ENCODE measurements at places on chromosomes 1 and 21. TPM values are rescaled to one million over a fixed set of nuclear protein-coding genes. Genes with fewer than 3 reads are reported as not detected.

GRCh38 chr1:45945426-45945825 is 142.0 kb downstream of the MAST2 start:
- no peak overlapping the region for H3K27ac ChIP-seq
- peaks cover 6% of the 10 kb centered on the region for H3K36me3 ChIP-seq
- H3K4me3 ChIP-seq = no peak overlapping the region

- no peak for DNase-seq
- no peaks in the 10 kb centered on the region for H3K4me1 ChIP-seq
- H3K27ac ChIP-seq = no peak overlapping the region
- no peaks in the 10 kb centered on the region for H3K36me3 ChIP-seq
- no peaks in the 10 kb centered on the region for H3K27me3 ChIP-seq
Measured at GRCh38 chr21:16422702-16423101, 692.9 kb downstream of the USP25 start.

DNA sequence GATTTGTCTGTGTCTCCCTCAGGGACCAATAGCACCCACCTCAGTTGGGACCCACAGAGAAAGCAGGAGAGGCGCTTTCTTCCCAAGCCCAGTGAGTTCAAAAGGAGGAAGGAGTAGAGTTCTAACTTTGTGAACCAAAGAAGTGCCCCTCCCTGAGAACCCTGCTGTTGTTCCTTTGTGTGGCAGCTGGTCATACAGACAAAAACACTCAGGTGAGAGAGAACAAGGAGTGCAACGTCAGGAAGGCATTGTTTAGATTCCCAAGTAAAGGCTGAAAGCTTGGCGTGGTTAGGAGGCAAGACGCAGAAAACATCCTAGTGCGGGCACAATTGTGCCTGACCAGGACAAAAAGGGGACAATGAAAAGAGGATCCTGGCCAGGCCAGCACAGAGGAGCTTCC is 654.6 kb downstream of the KIF26B start:
- H3K4me3 ChIP-seq = no peak overlapping the region
- no peaks in the 10 kb centered on the region for H3K36me3 ChIP-seq
- no peak overlapping the region for H3K27ac ChIP-seq
- H3K4me1 ChIP-seq = no peaks in the 10 kb centered on the region

GRCh38 chr1:95028954-95029353 is 43.8 kb downstream of the ALG14 start:
- no peaks in the 10 kb centered on the region for H3K27me3 ChIP-seq
- DNase-seq = no peak
- no peaks in the 10 kb centered on the region for H3K4me1 ChIP-seq
- H3K4me3 ChIP-seq = no peak overlapping the region

- no peak overlapping the region for H3K4me3 ChIP-seq
- no peaks in the 10 kb centered on the region for H3K27me3 ChIP-seq
- no peak overlapping the region for H3K27ac ChIP-seq
- peaks cover 6% of the 10 kb centered on the region for H3K4me1 ChIP-seq
Measured at GRCh38 chr1:48499211-48499735, 27.3 kb upstream of the SPATA6 start.

DNA sequence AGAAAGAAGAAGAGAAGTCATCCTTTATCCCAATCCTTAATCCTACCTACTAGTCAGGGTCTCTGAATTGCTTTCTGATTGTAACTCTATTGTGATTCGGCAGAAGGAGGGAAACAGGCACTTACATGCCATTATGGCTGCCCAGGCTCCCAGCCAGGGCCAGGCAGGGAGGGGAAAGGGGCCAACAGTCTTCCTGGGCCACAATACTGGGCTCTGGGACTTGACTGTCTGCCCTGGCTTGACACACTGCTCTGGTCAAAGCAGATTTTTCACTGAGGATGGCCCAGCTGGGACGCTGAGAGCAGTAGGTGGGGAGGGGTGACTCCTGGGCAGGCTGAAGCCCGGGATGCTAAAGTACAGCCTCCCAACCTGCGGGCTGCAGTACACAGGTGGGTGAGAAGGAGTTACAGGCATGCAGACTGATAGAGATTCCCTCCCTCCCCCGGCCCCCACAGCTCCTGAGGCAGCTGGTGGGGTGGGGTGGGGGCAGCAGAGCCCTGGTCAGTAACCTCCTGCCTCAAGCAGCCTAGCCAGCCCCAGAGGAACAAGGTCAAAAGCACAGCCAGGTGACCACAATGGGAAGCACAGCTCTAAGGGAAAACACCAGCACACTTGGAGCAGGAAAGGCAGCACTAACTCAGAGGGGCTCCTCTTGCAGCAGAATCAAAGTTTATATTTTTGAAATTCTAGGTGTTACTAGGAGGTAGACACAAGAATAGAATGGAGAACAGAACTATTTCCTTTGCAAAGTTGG is 25.3 kb downstream of the KCND3 start:
- no peaks in the 10 kb centered on the region for H3K36me3 ChIP-seq
- H3K4me3 ChIP-seq = no peak overlapping the region
- DNase-seq = no peak
- no peaks in the 10 kb centered on the region for H3K4me1 ChIP-seq
- no peak overlapping the region for H3K27ac ChIP-seq

- no peak for DNase-seq
- H3K4me3 ChIP-seq = no peak overlapping the region
- no peaks in the 10 kb centered on the region for H3K27me3 ChIP-seq
- H3K27ac ChIP-seq = no peak overlapping the region
- H3K4me1 ChIP-seq = peaks cover 38% of the 10 kb centered on the region
Measured at GRCh38 chr1:40183055-40183710, 22.0 kb downstream of the RLF start.

DNA sequence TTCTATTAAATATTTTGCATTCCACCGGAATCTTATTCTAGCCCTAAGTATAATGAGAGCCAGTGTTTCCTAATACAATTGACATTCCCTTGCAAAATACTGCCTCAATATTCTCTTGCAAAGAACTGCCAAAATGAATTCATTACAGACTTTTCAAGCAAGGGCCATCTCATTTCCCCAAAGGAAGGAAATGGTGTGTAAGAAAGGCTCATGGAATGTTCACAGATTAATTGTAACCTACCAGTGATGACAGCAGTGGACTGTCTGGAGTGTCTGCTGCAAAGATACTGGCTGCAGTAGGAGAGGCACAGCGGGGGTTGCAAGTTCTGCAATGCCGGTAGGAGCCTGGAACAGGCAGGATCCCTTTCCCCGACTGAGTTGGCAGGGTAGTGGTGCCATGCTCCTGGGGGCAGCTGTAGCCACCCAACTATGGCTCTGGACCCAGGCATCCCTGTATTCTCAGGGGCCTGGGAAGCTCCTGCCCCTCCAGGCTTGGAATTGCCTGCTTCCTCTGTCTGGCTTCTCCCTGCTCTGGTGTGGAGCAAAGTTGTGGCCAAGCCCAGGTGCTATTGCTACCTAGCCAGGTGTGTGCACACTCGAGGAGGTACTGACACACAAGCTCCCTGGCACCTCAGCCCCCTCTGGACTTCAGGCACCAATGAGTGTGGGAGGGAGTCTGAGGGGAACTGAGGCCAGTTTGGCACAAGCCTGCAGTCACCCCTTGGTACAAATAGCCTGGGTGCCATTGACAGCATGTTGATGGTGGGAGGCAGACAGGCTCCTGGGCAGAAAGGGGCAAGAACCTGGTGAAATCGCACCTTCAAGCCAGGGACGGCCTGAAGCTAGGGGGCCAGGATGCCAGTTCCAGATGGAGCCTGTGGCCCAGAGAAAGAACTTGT is 1371.0 kb downstream of the KCNT2 start:
- H3K4me3 ChIP-seq = no peak overlapping the region
- no peak overlapping the region for H3K27ac ChIP-seq
- no peaks in the 10 kb centered on the region for H3K27me3 ChIP-seq
- DNase-seq = no peak
- H3K36me3 ChIP-seq = no peaks in the 10 kb centered on the region

Gene C1orf53
- not detected for total RNA-seq

Gene ZNF593OS
- not detected for total RNA-seq

Gene VHLL
- not detected for total RNA-seq

Gene HYI
- total RNA-seq = 123 TPM

Gene GBP6
- total RNA-seq = not detected
